C1 segment of cervical spinal cord (tissue), 14 donors: ENCODE measurements at places on chromosomes 11 and 22.

DNA sequence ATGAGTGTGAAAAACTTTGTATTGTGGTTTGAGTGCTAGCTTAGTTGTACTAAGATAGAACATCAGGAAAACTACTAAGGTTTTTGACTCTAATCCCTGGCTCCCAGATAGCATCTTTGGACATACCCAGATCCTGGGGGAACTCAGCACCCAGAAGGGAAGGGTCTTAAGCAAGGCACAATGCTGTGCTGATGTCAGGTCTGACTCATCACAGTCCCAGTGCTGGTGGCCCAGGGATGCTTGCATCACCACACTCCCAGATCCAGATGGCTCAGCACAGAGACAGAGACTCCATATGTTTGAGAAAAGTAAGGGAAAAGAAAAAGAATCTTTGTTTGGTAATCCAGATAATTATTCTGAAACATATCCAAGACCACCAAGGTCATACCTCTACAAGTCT is 18.3 kb upstream of the OR56A3 start:
- no peak for DNase-seq

GRCh38 chr11:86067009-86067850 is 1.7 kb downstream of the PICALM start:
- DNase-seq = no peak

DNA sequence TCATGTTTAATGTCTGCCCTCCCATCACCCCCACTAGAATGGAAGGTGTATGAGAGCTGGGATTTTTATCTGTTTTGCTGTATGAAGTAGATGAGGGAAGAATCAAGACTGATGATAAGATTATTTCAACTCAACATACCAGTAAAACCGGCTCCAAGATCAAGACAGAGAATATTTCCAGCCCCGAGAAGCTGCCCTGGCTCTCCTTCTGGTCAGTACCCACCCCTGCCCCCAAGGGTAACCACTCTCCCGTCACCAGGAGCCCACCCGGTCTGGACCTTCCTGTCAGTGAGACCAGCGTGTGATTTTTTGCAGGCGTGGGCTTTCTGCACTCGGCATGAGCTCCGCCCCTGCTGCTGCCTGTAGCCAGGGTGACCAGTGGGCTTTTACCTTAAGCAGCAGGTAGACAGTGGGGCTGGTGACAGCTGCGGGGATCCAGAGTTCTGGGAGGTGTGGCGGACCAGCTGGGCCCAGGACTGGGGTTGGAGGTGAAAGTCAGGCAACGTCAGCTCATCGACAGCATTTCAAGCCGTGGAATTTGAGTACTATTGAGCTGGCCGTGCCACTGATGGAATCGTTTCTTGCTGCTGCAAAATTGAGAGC is 25.6 kb downstream of the RPL3 start:
- DNase-seq = no peak

DNA sequence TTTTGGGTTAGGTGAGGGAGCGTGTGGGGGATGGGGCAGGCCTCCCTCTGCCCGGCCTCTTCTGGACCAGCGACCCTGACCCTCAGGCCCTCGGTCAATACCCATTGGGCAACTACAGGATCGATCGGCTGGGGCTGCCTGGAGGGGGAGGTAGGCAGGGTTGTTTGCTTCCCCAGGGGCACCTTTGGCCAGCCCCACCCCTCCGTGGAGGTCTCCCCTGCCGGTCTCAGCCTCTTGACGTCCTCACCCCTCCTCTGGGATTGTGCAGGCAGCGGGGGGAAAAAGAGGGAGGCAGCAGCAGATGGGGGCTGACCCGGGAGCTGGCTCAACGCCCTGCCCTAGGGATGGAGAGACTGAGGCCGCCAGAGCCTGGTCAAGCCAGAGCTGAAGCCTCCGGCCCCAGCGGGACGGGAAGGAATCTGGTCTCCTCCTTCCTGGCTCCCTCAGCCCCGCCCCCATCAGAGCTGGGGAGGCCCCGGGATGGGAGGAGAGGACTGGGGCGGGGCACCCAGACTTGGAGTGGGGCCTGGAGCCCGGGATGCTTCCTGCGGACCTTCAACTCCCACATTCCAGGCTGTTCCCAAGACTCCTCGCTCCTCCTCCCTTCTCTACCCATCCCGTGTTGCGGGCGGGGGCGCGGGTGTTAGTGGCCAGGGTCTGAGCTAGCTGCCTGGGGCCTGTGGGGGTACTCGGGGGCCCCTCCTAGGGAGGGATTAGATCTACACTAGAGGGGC is 14.4 kb upstream of the CDC42EP1 start:
- peak; percentile 34 for DNase-seq

DNA sequence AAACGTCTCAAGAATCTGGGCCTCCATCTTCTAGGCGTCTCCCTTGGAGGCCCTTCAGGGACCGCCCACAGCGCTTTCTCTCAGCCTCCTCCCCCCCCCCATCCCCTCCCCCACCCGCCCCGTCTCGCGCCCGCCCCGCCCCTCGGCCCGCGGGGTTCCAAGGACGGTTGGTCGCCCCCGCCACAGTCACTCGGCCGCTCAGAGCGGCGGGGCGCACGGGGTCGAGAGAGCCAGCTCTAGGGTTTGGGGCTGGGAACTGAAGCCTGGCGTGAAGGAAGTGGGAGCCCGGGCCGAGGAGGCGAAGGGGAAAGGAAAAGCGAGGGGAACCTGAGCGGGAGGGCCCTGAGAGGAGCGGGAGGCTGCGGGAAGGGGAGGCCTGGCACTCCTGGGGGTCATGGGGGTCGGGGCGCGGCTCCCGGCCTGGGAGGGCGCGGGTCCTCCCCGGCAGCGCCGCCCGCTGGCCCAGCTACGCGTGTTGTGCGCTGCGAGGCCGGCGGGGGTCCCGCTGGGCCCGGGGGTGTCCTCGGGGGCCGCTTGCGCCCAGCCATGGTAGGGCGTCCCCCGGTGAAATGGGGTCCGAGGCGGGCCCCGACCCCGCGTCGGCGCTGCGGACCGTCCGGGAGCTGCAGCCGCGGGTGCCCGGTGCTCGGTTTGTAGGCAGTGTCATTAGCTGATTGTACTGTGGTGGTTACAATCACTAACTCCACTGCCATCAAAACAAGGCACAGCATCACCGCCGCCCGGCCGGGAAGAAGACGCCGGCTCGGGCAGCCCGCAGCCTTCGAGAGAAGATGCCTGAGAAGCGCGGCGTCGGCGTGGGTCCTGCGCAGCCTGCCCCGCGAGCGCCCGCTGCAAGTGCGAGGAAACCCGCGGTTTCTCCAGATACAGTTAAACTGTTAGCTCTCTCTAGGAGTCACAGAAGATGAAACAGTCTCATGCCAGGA is at the start of gene BTG4:
Gene BTG4, minus strand, starts transcription at position 91 of the 944 bp plus-strand sequence. CDS start 13,610 bp downstream, outside the sequence.
- no peak for DNase-seq

DNA sequence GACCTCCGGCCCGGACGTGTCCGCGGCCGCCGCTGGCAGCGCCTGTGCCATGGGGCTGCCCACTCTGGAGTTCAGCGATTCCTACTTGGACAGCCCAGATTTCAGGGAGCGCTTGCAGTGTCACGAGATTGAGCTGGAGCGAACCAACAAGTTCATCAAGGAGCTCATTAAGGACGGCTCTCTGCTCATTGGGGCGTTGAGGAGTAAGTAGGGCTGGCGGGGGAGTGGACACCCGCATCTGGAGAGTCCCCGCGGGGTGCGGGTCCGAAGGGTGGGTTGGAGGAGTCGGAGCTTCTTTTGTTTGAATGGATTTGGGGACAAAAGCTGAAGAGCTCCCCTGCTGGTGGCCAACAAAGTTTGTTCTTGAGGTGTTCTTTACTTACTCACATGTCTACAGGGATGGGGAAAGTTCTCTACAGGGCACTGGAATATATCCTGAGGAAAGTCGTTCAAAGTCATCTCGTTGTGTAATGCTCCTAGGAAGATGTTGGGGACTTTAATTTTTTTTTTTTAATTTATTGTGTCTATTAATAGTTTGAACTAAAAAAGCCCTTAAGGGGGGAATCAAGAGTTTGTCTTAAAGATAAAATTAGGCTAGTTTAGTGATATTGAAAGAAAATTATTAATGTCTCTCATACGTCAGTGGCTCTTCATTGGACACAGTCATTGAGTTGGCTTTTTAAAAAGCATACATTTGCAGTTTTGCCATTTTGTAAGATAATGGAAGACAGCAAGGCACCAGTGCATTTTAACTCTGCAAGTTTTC is 725 bp downstream of the ARHGAP42 start:
- DNase-seq = no peak

- DNase-seq = no peak
Measured at GRCh38 chr11:78525720-78526119, 48.9 kb downstream of the NARS2 start.

- no peak for DNase-seq
Measured at GRCh38 chr22:47281126-47282106, 519.0 kb downstream of the TBC1D22A start.

DNA sequence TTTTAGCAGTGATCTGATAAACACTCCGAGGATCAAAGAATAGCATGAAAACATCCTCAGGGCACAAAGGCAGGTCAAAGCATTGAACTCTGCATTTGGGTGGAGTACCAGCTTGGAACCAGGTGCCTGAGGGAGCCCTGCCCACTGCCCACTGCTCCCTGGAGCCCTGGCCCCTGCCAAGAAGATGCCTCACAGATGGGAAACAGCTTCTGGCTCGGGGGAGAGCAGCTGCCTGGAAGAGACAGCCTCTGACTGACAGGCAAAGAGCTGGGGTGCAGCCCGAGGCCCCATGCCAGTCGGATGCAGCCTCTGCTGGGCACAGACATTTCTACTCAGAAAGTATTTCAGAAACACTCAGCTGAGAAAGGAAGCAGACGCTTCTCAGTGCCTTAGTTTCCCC is 13.2 kb downstream of the LMO1 start:
- DNase-seq = no peak

- no peak for DNase-seq
Measured at GRCh38 chr22:26977741-26978376, 320.5 kb downstream of the MIAT start.

GRCh38 chr11:64558869-64559268 is 32.2 kb upstream of the SLC22A12 start:
- no peak for DNase-seq

GRCh38 chr11:60902625-60903024 is 3.8 kb downstream of the PRPF19 start:
- no peak for DNase-seq

DNA sequence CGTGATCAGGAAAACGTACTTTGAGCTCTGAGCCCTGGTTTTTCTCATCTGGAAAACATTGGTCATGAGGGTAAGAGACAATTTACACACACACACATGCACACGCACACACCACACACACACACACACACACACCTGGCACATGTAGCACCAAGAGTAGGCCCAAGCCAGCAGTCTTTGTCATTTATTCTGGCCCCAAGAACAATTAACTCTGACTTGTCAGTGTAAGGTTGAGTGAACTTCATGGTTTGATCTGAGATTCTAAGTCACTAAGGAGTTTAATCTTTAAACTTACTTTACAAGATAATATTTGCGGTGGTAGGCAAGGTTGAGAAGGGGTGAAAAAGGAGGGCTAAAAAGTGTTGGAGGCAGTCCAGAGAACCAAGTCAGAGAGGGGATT is 44.1 kb downstream of the MMP20 start:
- DNase-seq = no peak

DNA sequence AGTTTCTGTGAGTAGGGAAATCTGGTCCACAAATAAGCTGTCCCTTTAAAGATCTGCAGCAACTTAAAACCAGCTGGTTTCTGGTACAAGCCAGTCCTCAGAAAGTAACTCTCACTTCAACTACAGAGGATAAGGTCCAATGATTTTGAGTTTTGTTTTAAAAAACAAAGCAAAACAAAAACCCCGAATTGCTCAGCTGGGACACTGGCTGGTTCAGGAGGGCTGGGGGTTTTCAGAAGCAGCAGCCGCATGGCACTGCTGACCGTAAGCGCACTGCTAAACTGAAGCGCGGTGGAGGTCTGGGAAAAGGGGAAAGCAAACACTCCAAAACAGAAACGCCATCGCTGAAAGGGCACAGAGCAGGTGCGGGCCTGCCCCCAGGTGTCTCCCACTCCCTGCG is 59.7 kb downstream of the MICAL3 start:
- DNase-seq = no peak

GRCh38 chr11:8006349-8006977 is 19.3 kb downstream of the EIF3F start:
- peak; percentile 23 for DNase-seq

- no peak for DNase-seq
Measured at GRCh38 chr22:36247955-36248354, 5.0 kb upstream of the APOL1 start.

- DNase-seq = no peak
Measured at GRCh38 chr11:69662021-69662698, 13.0 kb downstream of the LTO1 start.

DNA sequence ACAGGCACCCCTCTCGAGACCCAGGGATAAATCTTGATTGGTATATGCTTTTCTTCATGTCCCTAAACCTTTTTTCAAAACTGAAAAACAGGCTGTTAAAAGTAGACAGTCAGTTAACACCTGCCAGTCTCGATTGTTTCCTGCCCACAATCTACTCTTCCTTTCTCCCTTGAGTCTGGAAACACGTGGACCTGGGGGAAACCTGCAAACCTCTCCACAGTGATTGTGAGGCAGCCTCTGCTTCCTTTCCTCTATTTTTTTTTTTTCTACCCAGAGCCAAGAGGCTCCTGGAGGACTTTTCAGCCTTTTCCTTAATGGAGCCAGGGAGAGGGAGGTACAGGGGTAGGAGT is 69.4 kb upstream of the CLMP start:
- no peak for DNase-seq

GRCh38 chr11:111631024-111631665 is 28.9 kb downstream of the SIK2 start:
- no peak for DNase-seq

DNA sequence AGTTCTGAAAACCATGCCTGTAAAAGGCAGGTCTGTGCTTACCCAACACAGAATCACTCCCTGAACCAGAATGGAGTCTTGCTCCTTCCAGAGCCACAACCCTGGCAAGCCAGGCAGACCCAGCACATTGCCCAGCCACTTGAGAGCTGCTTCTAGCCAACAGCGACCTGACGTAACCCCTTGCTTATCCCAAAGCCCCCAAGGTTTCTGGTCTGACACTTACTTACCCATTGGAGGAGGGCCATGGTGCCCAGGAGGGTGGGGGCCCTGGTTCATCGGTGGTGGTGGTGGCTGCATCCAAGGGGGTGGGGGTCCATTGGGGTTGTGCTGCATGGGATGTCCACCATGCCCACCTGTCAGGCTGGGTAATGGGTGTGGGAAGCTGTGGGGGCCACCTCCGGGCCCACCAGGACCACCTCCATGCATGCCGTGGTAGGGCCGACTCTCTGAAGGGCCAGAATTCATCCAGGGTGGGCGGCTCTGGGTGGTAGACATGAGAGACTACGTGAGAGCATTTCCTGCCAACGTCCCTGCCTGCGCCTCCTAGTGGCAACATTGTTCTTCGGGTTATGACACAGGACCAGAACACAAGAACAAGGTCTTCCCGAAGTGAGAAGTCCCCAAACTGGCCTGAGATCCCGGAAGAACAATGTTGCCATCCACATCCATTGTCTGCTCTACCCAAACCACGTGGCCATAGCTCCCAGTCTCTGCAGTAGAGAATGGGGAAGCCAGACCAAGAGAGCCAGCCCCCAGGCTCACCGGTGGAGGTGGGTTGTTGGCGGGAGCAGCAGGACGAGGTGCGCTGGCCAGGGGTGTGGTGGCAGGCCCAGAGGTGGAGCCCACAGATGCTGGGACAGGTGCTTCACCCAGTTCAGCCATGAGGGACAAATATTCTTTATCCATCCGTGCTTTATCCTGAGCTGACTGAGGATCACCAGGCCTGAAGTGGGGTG is 7.8 kb upstream of the PYGM start:
- no peak for DNase-seq

GRCh38 chr11:69443968-69444364 is 37.5 kb upstream of the LINC01488 start:
- DNase-seq = no peak
